ENCODE measurements at places on chromosomes 7 and 10.
A peak's percentile ranks its signal among the peaks of the same experiment; 100 is the strongest.

GRCh38 chr7:126570845-126571244 is 681.9 kb downstream of the GRM8 start:
- no peak for DNase-seq

- no peak for DNase-seq
Measured at GRCh38 chr7:94848531-94848930, 58.9 kb upstream of the PPP1R9A start.

- peak; percentile 20 for DNase-seq
Measured at GRCh38 chr7:132709971-132710567, 133.8 kb upstream of the PLXNA4 start.

DNA sequence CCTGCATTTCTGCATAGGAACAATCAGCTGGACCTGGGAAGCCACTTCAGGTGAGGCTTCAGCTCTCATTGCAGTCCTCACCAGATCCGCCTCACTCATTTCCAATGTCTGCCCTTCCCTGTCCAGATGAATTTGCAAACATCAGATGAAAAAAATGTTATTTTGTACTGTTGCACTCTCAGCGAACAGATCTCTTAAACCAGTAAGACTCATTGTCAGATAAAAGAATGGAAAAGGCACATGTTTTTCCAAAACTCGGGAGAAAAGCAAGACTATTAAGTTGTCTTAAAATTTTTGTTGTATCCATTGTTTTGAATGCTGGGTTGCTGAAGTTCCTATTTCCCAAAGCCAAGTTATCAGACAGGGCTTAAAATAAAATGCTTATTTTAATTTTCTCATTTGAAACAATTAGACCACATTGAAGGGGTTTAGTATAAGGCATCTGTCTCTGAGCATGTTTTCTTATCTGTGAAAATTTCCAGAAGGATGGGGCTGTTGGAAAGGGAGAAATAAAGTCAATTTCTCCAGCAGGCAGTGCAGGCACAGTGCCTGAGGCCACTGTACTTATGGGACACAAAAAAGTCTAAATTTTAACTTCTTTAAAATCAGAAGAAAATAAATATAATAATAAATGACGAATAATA is 396.8 kb downstream of the KCNMA1 start:
- DNase-seq = no peak

GRCh38 chr10:64219271-64220025 is 698.2 kb downstream of the REEP3 start:
- DNase-seq = no peak

DNA sequence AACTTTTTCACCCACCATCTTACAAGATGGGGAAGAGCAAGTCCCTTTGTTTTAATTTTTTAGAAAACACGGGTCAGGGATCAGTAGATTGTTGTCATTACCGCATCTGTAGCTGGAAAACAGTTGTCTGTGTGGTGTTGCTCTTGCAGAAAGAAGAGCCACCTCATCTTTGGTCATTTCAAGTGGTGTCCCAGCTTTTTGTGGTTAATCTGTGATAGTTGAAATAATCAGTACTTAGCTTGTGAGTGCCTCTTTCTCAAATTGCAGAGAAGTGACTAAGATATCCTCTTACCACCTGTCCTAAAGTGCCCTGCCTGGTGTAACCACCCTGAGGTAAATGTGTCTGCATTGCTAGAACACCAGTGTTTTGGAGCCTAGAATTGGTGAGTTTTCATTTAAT is 5.5 kb downstream of the PRPF18 start:
- DNase-seq = no peak

- DNase-seq = peak; percentile 98
Measured at GRCh38 chr10:50394832-50395231, 143.5 kb upstream of the ASAH2 start.

DNA sequence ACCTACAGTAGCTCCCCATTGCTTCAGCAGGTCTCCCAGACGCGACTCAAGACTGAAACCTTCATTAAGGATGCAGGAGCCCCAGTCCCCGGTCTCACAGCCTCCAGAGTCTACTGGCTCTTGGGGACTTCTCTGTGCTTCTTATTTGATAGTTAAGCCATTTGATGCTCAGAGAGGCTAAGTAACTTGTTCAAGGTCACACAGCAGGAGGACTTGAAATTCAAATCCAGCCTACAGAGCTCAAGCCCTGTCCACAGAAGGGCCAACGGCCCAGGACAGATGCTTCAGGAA is 21.2 kb upstream of the ZMIZ1 start:
- no peak for DNase-seq

- DNase-seq = no peak
Measured at GRCh38 chr7:100008525-100008924, 6.9 kb upstream of the ZKSCAN1 start.

- DNase-seq = no peak
Measured at GRCh38 chr7:158534598-158534997, 53.0 kb downstream of the PTPRN2 start.

DNA sequence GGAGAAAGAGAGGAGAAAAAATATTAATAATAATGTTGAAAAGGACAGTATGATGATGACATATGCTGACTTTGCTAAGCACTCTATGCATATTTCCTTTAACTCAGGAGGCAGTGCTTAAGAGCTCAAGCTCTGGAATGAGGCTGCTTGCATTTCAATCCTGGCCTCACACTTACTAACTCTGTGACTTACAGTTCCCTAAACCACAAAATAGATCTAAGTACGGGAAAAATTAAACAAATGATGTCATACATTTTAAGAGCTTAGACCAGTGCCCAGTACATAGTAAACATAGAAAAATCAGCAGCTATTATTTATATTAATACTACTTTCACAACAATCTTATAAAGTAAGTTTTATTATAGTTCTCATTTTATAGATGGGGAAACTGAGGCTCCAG is 61.3 kb downstream of the GFRA1 start:
- DNase-seq = no peak

DNA sequence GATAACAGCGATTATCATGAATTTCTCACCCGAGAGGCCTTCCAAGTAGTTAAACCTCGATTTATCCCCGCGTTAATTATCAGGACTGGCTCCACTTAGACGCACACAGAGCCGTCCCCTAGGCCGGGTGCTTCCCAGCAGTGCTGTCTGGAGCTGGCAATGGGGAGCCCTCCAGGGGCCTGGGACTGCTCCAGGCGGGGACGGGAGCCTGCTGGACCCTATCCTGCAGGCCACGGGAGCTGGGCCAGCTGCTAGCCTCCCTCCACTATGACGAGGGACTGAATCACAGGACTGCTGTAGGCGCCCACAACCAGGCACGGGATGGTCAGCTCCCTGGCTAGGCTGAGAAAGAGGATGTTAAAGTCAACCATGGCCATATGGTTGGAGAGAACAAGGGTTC is 229.1 kb downstream of the ELFN1 start:
- no peak for DNase-seq

- peak; percentile 86 for DNase-seq
Measured at GRCh38 chr10:48623607-48624132, 18.8 kb upstream of the ARHGAP22 start.

- no peak for DNase-seq
Measured at GRCh38 chr7:96530786-96531185, 178.9 kb downstream of the SEM1 start.

GRCh38 chr10:44064987-44065787 is 319.7 kb downstream of the CXCL12 start:
- no peak for DNase-seq

GRCh38 chr7:129095258-129095657 is 40.3 kb upstream of the TNPO3 start:
- DNase-seq = no peak

DNA sequence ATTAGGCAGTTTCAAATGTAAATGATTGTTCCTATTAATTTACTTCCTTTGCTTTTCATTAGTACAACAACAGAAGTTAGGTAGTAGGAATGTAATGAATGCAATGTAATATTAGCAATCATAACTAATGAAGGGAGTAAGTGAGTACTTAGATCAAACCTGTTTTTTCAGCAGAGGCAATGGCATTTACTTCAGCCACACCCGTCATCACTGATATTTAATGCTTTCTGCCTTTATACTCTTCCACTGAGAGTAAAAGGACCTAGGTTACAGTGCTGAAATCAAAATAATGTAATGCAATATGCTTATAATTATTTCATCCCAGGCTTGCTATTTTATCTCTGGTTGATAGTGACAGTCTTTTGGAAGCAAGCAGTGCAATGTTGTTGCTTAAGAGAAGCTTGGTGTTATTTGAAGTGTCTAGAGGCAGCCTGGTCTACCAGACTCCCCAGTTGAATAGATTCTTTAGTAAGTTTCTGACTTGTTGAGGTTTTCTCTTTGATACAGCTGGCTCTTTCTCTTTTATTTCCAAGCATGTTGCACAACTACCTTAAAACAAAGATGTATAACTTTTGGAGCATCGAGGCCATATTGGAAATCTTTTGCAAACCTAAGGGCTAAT is 149.4 kb downstream of the RNLS start:
- no peak for DNase-seq

DNA sequence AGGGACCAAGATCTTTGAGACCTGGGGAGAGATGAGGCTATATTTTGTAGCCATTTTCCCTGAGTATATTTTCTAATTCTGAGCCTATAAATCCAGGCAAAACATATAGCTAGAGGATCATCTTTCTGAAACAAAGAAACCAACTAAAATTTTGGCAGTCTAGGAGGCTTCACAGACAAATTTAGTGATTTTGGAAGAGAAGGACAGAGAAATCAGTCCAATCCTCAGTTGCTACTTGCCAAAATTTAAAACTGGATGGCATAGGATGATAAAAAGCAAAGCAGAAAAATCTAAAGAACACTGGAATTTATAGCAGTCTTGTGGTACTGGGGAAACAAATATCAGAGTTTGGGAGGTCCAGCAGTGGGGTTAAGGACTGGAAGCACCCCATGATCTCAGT is 43.4 kb upstream of the POM121L12 start:
- DNase-seq = no peak

DNA sequence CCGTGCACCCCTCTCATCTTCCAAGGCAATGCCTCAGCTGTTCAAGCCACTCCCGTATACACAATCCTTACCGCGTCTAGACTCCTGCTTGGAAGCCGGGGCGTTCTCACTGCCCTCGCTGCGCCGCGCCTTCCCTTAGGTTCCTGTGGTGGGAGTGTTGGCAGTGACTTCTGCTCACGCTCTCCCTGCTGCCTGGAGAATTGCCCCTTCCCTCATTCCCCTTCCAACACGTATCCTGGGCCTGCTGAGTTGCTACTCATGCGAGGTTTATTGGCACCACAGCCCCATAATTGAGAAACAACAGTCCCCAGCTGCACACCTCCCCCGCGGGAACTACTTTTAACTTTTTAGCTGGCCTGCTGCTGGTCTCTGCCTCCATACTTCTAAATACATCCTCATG is 31.9 kb downstream of the RBM17 start:
- no peak for DNase-seq

DNA sequence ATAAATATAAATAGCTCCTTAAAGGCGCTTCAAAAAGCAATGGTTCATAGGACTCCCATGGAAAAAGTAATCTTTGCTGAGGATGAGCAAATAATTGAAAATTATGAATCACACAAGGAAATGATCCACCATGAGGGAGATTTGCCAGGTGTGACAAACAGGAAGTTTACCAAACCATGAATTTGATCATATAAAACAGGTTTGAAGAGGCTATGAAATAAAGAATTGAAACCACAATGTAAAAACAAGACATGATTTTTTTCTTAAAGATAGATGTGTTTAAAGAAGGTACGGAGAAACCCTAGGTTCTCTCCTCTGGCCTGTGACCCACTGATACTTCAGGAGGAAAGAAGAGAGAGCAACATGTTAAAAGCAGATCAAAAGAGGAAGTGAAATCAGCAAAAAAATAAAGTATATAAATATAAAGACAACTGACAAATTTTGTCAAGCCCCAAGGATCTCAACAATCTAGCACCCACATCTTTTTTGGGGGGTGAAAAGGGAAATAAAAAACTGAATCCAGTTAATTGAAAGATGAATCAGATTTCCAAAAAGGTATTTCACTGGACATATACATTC is 111.3 kb upstream of the ASAH2 start:
- DNase-seq = peak; percentile 25

GRCh38 chr7:23717788-23718187 is 7.8 kb downstream of the STK31 start:
- no peak for DNase-seq

DNA sequence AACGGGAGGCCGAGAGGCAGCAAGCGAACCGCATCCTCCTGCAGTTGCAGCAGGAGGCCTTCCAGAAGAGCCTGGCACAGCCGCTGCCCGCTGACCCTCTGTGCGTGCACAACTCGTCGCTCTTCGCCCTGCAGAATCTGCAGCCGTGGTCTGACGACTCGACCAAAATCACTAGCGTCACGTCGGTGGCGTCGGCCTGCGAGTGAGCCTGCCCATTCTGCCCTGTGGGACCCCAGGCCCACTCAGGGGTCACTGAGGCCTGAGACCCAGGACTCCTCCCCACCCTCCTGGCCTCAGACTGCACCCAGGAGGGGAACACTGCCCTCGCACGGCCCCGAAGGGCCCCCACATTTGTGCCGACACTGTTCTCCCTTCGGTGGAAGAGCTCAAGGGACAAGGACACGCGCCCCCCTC is 5.6 kb downstream of the TLX1 start:
- no peak for DNase-seq

- no peak for DNase-seq
Measured at GRCh38 chr7:107847168-107847835, 43.7 kb upstream of the DLD start.

DNA sequence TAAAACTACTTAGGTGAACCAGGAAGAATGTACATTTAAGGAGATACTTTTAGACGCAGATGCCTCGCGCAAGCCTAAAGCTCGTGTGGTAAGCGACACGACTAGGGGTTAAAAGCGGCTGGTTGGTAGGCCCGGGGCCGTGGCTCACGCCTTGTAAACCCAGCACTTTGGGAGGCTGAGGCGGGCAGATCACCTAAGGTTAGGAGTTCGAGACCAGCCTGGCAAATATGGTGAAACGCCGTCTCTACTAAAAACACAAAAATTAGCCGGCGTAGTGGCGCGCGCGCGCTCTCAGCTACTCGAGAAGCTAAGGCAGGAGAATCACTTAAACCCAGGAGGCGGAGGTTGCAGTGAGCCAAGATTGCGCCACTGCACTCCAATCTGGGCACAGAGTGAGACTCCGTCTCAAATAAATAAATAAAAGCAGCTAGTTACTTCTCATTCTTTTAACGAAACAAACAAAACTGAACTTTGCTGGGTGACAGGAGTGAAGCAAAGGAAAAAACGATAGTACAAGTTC is 879 bp downstream of the NUDT5 start:
- DNase-seq = peak; percentile 32

GRCh38 chr7:81669476-81670105 is 100.3 kb downstream of the HGF start:
- no peak for DNase-seq

DNA sequence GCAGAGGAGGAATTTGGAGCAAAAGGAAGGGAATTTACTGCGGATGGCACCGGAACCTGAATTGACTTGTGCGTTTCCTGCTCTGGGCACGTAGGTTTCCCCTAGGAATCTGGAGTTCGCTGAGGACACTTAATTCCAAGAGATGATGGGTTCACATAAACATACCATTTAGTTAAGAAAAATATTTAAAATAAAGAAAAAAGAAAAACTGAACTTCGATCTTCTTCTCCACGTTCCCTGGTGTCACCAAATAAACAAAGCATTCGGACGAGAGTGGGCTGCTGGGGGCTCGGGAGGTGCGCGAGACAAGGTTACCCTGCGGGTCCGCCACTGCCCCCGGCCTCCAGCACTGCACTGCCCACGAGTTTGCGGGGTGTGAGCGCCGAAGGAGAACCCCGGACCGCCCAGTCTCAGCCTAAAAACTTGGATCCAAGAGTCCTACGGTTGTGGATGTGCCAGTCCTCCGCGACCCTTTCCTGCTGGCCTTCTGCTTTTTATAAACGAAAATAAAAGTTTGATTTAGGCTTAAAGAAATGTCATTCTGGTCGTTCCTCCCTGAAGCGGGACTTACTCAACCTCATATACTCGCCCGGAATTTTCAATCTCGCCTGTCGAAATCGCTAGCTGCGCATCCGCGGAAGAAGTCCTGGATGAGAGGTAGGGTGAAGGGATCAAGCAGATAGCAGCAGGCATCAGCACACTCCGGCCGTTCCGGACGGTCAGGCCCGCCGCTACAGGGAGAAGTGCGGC is 30.3 kb downstream of the SKIDA1 start:
- peak; percentile 50 for DNase-seq

Measured in inflammatory macrophage treated with lipopolysaccharide for 4 hours (primary cell).